ENCODE measurements at places on chromosomes 4 and X. TPM values are rescaled to one million over a fixed set of nuclear protein-coding genes. Genes with fewer than 3 reads are reported as not detected.

The XK gene
- 0.17 TPM for total RNA-seq

DNA sequence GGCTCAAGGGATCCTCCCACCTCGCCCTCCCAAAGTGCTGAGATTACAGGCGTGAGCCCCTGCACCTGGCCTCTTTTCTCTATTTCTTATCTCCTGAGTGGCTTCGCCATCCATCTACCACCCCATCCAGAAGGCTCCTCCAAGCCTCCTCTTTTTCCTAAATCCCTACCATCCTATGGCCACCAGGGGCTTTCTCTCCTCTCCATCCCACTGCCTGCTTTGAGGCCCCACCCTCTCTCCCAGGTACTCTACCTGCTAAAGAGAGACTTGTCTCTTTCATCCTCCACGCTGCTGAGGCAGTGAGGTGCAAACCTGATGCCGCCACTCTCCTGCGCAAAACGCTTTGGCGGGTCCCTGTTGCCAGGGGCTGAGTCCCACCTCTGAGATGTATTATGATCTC is 7.0 kb downstream of the RS1 start:
- H3K4me3 ChIP-seq = no peak overlapping the region
- no peaks in the 10 kb centered on the region for H3K27me3 ChIP-seq
- H3K4me1 ChIP-seq = peaks cover 6% of the 10 kb centered on the region

The PAGE1 gene
- not detected for total RNA-seq

GRCh38 chr4:20544645-20545044 is 155.6 kb upstream of the PACRGL start:
- H3K27me3 ChIP-seq = no peaks in the 10 kb centered on the region
- no peak overlapping the region for H3K27ac ChIP-seq
- no peaks in the 10 kb centered on the region for H3K4me1 ChIP-seq

The MUC7 gene
- total RNA-seq = not detected

- peaks cover 10% of the 10 kb centered on the region for H3K4me1 ChIP-seq
- H3K27ac ChIP-seq = no peak overlapping the region
- no peak for DNase-seq
- H3K27me3 ChIP-seq = no peaks in the 10 kb centered on the region
Measured at GRCh38 chrX:39481621-39482020, 616.1 kb downstream of the BCOR start.

GRCh38 chr4:82866706-82867385 is 24.1 kb downstream of the SEC31A start:
- peaks cover 68% of the 10 kb centered on the region for H3K36me3 ChIP-seq
- H3K27ac ChIP-seq = peak overlapping the region; percentile 56
- peaks cover 31% of the 10 kb centered on the region for H3K4me1 ChIP-seq
- peak overlapping the region; percentile 32 for H3K4me3 ChIP-seq
- DNase-seq = no peak

DNA sequence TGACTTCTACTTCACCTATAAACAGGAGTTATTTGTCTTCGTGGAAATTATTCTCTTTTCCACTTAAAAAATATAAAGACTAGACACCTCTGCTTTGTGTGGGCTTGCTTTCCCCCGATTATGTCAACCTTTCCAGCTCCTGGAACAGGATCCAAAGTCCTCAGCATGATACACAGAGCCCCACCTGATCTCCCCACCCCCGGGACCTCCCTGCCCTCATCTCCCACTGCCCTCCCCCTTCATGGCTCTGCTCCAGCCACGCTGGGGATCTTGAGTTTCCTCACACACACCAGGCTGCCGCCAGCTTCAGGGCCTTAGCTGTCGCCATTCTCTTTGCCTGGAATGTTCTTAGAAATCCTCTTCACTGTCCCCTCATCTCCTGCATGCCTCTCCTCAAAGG is 55.3 kb downstream of the MBNL3 start:
- H3K4me1 ChIP-seq = no peaks in the 10 kb centered on the region
- no peaks in the 10 kb centered on the region for H3K36me3 ChIP-seq
- H3K4me3 ChIP-seq = no peak overlapping the region
- H3K27me3 ChIP-seq = no peaks in the 10 kb centered on the region
- H3K27ac ChIP-seq = no peak overlapping the region

The OPRPN gene
- not detected for total RNA-seq

DNA sequence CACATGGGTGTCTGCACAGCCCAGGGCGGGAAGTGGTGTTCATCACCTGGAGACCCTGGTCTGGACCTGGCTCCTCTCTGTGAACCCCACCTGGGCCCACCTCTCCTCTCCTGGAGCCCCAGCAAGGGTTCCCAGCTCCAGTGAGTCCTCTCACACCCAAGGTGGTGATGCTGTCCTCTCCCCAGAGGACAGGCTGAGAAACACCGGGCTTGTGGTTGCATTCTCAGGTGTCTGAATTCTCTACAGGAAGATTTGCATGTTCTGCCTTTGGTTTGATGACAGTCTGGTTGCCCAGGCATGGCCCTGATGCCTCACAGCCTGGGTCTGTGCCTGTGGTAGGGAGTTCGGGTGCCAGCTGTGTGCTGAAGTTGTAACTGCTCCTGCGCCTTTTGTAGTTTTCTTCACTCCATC is 3.8 kb downstream of the MAEA start:
- H3K4me3 ChIP-seq = no peak overlapping the region
- no peaks in the 10 kb centered on the region for H3K27me3 ChIP-seq
- H3K36me3 ChIP-seq = peaks cover 26% of the 10 kb centered on the region
- peaks cover 31% of the 10 kb centered on the region for H3K4me1 ChIP-seq

DNA sequence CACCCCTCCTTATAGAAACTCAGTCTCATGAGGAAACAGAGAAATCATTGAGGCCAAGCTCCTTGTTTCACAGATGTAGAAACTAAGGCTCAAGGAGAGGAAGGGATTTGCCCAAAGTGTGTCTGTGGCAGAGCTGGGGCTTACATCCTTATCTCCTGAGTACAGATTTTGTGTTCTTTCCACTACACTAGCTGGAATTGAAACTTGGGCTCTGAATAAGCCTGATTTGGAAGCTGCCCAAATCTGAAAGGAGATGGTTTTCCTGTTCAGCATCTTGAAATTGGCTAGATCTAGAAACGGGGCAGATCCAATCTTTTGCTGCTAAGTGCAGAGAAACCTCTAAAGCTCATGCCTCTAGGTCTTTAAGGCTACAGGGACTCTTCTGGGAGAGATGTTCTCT is 24.3 kb downstream of the AWAT2 start:
- no peak for DNase-seq
- H3K36me3 ChIP-seq = no peaks in the 10 kb centered on the region
- peaks cover 17% of the 10 kb centered on the region for H3K4me1 ChIP-seq
- H3K27me3 ChIP-seq = no peaks in the 10 kb centered on the region
- H3K4me3 ChIP-seq = no peak overlapping the region

- no peaks in the 10 kb centered on the region for H3K27me3 ChIP-seq
- no peaks in the 10 kb centered on the region for H3K36me3 ChIP-seq
- H3K4me1 ChIP-seq = peaks cover 2% of the 10 kb centered on the region
- H3K27ac ChIP-seq = no peak overlapping the region
- H3K4me3 ChIP-seq = no peak overlapping the region
Measured at GRCh38 chrX:78493180-78493579, 165.8 kb upstream of the CYSLTR1 start.

The GAGE1 gene
- total RNA-seq = not detected

The PDHA2 gene
- total RNA-seq = not detected

DNA sequence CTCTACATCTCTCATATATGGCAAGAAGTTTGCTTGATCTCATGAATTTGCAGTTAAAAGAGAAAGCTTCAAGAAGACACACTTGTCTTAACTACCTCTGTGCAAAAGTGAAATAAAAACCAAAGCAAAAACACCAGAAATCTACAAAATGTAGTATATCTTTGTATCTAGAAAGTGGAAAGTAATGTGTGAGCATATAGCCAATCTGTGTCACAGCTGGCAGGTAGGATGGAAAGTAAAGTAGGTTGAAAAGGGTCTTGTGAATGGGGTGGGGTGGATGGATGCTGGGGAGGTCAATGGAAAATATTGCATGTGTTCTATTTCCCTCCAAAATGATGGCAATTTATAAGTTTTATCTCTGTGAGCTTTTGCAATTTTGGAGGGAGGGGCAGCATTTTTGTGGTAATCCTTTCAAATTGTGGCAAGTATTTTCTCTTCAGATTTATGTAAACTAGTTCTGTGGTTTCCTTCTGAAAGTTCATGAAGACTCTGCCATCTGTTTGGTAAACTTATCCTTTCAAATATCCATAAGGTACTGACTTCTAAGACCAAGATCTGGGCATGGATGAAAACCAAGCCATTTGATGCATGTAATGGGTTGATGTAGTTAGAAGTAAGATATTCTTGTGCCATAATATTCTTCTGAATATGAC is 215.9 kb upstream of the GIMD1 start:
- H3K4me1 ChIP-seq = no peaks in the 10 kb centered on the region
- no peak overlapping the region for H3K27ac ChIP-seq
- no peak overlapping the region for H3K4me3 ChIP-seq
- DNase-seq = no peak
- H3K36me3 ChIP-seq = no peaks in the 10 kb centered on the region
- no peaks in the 10 kb centered on the region for H3K27me3 ChIP-seq
